ENCODE measurements at places on chromosomes 2 and 18.
A peak's percentile ranks its signal among the peaks of the same experiment; 100 is the strongest.

- DNase-seq = no peak
Observed at GRCh38 chr2:188146888-188147287, 144.8 kb upstream of the GULP1 start.

DNA sequence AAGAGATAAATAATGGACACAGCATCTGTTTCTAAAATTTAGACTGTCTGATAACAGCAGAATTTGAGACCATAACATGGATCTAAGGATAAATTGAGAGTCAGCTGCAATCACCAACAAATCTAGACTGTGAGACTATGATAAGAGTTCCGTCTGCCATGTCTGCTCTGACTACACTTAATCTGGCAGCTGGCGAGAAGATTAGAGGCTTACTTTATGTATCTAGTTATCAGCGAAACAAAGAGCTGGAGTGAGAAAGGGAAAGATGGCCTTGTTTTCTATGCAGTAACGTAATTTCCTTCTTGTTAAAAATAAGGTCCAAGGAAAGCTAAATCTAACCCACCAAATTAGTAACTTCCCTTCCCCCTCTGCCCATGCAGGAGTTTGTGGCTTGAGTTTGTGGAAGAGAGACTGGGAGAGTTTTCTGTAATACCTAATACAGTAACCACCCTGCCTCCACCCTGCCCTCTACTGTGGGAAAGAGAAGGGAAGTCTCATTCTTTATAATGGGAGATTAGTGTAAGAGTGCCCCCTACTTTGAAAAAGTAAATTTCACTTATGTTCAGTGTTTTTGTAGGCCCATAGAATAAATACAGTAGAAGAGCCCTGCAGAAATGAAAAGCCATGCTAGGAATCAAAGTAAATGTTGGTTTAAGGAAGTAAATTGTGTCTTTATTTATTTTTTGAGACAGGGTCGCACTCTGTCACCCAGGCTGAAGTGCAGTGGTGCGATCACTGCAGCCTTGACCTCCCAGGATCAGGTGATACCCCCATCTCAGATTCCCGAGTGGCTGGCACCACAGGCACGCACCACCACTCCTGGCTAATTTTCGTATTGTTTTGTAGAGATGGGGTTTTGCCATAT is 27.5 kb downstream of the EML4 start:
- peak; percentile 4 for DNase-seq

- no peak for DNase-seq
Observed at GRCh38 chr2:49754381-49754780, 600.1 kb upstream of the FSHR start.

DNA sequence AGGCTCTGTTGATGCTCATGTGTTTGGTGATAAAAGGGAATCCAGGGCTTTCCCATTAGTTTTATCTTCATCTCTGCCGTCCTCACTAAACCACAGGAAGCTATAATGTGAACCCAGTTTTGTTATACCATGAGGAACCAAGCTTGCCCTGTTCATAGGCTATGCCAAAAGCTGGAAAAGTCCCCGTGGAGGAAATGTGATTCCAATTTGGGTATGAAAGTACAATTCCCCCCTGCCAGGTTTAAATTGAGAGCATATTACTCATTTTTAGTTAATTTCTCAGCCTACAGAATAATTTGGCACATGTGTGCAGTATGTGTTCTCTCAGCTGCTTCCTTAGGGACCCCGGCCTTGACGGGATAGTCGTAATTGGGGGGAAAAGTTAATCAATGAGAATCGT is 327.4 kb downstream of the RND3 start:
- DNase-seq = no peak

GRCh38 chr2:217090024-217090473 is 230.2 kb upstream of the TNP1 start:
- DNase-seq = no peak

DNA sequence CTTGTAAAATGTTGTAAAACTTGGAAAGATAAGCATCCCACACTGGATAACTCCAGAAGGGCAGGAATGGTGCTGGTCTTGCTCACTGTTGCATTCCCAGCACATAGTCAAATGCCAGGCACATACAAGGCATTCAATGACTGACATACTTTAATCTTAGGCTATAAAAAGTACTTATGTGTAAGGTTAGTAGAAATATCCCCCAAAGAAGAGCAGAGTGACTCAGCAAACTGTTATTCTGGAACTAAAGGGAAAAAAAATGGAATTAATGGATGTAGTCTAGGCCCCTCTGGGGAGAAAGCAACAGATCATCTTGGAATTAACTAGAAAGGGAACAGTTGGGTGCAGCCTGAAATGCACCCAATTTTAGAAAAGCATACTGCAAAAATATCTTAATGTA is 9.0 kb downstream of the ZBTB14 start:
- no peak for DNase-seq

- DNase-seq = no peak
Observed at GRCh38 chr2:126429103-126429502, 226.9 kb upstream of the GYPC start.

- no peak for DNase-seq
Observed at GRCh38 chr2:37969731-37970130, 44.6 kb downstream of the RMDN2 start.

- no peak for DNase-seq
Observed at GRCh38 chr2:60028849-60029565, 524.4 kb downstream of the BCL11A start.

DNA sequence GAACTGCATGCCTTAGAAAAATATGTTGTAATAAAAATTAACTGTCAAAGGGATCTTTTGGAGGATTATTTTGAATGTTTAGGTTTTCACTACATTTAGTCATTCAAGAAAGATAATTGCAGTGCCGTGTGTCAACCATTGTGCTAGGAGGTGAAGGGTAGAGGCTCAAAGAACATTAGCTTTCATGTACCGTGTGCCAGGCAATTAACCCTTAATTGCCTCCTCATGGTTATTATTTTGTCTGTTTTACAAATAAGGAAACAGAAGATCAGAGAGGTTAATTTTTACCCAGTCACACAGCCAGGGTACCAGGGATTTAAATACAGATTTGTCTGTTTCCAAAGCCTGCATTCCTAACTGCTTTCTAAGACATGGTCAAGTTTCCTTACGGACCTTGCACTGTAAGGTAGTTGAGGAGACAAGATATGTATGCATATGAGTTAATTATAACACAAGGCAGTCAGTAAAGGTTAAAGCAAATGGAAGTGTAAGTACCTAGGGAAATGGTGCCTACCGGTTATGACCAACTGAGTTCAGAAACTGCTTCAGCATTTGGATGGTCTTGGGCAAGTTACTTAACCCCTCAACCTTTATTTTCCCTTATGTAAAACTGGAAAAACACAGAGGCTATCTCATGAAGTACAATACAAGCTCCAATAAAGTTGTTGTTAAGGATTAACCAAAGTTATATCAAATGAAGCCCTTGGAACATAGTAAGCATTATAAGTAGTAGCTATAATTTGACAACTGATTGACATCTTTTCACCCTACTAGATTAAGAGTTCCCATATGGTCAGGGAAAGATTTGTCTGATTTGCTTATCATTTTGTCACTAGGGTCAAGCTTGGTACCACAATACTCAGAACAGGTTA is 434.9 kb downstream of the MBD2 start:
- no peak for DNase-seq

- no peak for DNase-seq
Observed at GRCh38 chr2:119283873-119284331, 60.3 kb downstream of the STEAP3 start.

DNA sequence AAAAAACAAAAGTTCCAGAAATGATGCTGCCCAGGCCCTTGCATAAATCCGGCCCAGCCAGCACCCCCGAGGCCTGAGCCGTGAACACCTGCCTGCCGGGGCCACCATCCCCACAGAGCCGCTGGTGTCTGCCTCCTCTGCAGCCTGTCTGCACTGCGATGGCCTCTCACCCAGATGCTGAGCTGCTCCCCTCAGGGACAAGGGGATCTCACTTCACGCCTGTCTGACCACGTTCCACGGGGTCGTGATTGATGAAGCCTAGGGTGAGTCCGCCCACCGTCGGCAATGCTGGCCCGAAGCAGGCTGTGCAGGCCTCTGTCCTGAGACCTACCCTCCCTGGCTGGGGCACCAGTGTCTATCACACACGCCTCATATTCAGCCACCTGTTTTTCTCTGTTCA is 444.2 kb downstream of the EIPR1 start:
- DNase-seq = no peak

GRCh38 chr2:194252127-194252526 is 1404.9 kb upstream of the SLC39A10 start:
- no peak for DNase-seq

- DNase-seq = no peak
Observed at GRCh38 chr2:220424561-220424960, 797.1 kb downstream of the SLC4A3 start.

DNA sequence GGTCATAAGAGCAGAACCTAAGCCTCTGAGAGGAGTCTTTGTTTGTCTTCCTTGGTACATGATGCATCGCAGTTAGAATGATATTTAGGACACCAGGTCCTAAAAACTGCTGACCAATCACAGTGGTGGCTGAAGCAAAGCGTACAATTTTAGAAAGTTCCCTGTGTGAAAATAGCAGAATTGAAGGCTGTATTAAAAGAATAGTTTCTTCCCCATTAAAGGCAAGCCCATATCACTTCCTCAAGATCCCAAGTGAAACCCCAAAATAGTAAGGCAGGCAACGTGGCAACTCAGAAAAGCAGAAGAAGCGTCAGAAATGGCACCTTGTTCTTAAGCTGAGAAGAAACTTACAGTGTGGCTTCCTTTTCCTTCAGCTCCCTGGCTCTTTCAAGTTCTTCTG is 154.8 kb upstream of the PGAP1 start:
- DNase-seq = no peak

- no peak for DNase-seq
Observed at GRCh38 chr2:34408100-34408499, 809.0 kb upstream of the FAM98A start.

- DNase-seq = no peak
Observed at GRCh38 chr2:200087451-200087850, 132.1 kb downstream of the MAIP1 start.

DNA sequence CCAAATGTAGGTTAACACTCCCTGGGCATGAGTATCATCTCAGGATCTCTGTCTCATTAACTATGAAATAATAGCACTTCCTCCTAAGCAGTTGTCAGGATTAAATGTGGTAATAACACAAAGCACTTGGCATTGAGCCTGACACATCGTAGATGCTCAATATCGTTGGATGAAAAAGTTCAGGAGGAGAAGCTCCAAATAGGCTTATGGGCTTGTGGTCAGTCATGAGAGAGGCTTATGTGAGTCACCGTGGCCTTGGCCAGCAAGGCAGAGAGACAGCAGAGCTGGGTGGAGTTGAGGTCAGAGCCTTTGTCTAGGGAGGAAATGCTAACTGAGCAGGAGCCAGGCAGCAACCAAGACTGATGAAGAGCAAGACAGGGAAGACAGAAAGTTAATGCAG is 68.3 kb upstream of the PPM1B start:
- DNase-seq = no peak

DNA sequence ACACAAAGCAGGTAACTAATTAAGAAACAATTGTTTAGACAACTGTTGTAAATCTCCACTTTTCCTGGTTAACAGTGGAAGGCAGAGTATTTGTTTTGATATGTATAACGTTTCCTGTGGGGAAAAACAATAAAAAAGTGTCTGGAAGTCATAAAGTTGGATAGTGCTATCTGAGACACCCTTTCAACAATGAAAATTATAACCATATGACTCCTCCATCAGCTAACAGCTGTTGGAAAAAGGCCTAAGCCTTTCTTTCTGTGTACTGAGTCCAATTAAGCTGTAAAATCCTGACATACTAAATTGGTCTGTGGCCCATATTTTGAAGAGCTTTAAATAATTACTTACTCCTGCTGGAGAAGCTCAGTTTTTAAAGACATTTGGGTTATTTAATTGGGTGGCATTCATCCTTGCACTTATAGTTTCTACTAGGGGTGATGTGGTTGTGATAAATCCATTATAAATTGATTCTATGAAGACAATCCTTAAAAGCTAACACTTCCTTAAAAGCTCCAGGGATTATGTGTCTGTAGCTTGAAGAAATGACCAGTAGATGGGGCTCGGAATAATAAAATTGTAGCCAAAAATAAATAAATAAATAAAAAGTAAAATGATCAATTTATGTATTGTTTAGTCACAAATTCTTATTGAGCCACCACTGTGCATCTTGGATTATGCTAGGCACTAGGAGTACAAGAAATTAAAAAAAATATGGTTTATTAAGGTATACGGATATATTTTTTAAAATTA is 698.1 kb upstream of the NXPH2 start:
- DNase-seq = no peak

GRCh38 chr2:14535156-14535555 is 97.4 kb upstream of the LRATD1 start:
- DNase-seq = no peak

DNA sequence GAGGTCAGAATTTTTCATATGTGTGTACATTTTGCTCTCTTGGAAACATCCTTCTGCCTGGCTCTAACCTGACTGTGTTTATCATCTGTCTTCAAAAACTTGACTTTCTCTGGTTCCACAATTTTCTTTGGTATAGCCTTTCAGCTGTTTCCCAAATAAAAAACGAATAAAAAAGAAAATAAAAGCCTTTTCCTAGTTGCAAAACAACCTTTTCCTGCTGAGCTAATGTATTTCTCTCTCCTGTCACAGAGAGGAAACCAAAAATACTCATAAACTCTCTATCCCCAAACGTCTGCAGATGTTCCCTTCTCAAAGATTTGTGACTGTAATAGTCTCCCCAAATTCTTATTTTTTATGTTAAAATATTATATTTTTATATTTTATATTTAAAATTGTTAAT is 505.3 kb upstream of the SLC39A10 start:
- DNase-seq = no peak

DNA sequence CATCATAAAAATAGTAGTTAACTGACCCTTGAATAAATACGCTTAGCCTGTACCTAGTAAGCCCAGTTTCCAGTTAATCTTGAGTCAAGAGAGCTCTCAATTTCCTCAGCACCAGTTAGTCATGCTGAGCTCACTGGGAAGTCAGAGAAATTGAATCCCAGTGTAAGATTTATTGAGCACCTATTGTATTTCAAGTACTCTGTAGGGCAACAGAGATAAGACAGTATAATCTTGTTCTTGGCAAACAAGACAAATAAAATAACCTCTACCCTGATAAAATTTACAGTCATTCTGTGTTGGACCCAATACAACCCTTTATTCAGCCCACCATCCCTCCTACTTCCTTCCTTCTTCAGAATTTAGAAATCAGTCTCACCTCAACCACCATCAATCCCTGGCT is 71.9 kb upstream of the NRP2 start:
- DNase-seq = no peak

DNA sequence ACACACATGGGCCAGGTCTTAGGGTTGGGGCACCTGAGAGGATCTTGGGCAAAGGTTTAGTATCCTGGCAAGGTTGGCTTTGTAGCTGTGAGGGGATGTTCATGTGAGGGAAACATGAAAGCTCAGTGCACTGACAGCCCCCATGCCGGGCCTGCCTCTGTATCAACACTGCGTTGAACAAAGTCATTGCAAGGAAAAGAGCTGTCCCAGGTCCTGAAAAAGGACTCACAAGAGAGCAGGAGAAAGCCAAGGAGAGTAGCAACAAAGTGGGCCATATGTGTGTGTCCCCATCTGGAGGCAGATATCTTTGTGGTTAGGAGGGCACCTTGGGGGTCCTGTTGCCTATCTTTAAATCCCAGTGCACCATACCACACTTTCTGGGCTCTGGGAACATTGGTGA is 237.8 kb upstream of the THSD7B start:
- DNase-seq = no peak

GRCh38 chr2:2716771-2717170 is 385.7 kb upstream of the MYT1L start:
- no peak for DNase-seq
